ENCODE measurements at places on chromosomes 12 and 14.

DNA sequence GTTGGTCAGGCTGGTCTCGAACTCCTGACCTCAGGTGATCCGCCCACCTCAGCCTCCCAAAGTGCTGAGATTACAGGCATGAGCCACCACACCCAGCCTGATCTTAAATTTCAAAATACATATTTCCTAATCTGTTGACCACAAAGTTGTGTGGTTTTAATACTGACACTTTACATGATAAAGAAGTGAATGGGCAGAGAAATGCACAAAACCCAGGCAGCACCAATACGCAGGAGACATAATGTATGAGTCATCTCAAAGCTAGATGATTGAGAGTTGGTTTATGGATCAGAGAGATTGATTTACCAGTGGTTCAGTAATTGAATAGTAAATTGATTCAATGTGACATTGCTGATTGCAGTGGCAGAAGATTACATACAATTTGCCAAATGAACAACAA lies 19.2 kb upstream of the PPP2R5E start:
- peak; percentile 64 for DNase-seq

GRCh38 chr14:76827696-76828296 lies 1.6 kb downstream of the LRRC74A start:
- DNase-seq, result no peak

DNA sequence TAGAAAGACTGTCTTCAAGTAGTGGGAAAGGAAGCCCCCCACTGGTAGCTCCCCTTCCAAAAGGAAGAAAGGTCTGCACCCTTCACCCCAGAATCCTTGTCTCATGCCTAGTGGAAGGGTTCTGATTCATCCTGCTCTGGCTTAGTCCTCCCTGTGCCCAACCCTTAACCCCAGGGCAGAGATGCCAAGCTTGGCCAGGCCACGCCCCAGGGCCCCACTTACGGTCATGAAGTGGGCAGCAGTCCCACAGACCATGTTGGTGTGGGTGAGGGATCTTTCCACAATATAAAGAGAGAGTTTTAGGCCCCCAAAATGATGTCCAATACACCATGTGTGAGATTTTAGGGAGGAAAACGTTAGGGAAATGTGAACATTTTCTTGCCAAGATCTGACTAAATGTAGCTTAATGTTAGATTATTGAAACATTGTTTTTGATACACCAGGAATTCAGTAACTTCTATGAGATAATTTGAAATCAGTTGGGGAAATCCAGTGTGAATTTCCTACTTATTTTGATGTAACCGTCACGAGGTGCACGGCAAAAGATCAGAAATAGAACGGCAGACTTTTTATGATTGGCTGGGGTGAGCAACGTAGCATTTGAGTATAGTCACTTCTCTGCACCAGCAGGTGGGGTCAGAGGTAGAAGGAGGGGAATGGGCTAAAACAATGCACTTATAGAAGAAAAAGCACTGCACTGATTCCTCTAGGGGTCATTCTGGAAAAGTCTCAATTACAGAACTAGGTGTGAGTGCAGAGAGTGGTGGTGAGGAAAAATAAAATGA lies 8.2 kb upstream of the SSPN start:
- DNase-seq, result no peak

GRCh38 chr12:115467531-115467930 lies 783.6 kb upstream of the TBX3 start:
- no peak for DNase-seq

DNA sequence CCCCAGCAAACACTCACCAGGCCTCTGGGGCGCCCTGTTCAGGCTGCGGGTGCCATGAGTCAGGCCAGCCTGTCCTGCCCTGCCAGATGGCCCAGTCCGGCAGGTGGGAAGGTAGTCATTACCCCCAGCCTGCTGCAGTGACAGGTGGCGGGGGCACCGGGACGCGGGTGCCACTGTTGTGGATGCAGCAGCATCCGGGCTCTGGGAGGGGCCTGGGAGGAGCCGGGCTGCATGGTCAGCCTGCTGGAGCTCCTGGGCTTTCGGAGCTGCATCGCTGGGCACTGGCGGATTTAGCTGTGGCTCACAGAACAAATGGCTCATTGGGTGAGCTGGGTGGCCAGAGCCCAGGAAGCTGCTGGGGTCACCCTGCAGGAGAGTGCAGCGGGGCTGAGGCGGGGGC lies 13.5 kb downstream of the CEP170B start:
- no peak for DNase-seq

- no peak for DNase-seq
Measured at GRCh38 chr12:89328151-89329030, 23.9 kb downstream of the DUSP6 start.

DNA sequence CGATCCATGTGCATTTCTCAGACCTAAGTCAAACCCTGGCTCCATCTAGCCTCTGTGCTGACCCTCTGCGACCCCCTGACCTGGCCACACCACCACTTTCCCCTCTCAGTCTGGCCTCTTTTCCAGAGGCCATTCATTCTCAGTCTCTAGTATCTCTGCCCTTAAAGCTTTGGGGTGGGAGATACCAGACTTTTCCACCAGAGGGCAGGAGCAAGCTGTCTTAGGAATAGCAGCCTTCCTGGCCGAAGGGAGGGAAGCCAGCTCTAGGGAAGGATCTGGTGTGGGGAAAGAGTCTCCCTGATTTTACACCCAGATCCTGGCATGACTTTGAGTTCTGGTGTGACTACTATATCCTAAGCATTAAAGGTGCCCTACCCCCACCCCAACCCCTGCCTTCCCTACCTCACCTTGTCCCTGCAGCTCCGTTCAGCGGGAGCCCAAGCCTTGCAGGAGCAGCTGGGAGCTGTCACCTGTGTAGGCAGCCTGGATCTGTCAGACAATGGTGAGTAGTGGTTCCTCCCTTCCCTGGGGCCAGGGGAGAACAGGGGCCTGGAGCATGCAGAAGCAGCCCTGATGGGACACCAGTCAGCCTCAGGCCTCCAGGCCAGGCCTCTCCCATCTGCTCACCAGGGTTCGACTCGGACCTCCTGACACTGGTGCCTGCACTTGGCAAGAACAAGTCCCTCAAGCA lies 6.6 kb downstream of the CARMIL3 start:
- peak; percentile 74 for DNase-seq

- no peak for DNase-seq
Measured at GRCh38 chr14:86321151-86321550, 791.2 kb downstream of the FLRT2 start.

DNA sequence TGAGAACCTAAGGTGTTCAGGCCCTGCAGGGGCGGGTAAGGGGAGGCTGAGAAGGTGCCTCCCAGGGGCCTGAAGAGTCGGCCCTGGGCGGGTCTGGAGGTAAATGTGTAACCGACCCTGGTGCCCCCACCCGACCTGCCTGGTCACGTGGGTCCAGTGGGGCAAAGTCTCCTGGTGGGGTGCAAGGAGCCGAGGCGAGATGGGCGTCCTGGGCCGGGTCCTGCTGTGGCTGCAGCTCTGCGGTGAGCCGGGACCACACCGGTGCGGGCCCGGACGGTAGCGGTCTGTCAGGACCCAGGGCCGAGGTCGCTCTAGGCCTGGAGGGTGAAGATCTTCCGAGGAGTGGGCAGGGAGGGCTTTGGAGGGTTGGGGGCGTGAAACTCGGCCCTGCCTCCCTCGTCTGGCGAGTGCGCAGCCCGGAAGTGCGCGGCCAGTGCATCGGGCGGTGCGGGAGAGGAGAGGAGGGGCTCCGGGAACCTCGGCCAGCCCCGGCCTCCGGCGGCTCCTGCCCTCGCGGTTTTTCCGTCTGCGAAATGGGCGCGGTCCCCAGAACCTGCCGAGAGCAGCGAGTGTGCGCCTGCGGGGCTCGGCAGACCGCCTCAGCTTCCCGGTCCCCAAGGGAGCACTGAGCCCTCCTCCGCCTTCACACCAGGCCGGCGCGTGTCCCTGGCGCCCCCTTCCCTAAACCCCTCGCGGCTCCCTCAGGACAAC lies at the start of gene AMN:
AMN (plus strand) TSS at position 174 of the 711 bp plus-strand sequence; CDS start at position 200, 26 bp downstream.
- DNase-seq, result no peak

DNA sequence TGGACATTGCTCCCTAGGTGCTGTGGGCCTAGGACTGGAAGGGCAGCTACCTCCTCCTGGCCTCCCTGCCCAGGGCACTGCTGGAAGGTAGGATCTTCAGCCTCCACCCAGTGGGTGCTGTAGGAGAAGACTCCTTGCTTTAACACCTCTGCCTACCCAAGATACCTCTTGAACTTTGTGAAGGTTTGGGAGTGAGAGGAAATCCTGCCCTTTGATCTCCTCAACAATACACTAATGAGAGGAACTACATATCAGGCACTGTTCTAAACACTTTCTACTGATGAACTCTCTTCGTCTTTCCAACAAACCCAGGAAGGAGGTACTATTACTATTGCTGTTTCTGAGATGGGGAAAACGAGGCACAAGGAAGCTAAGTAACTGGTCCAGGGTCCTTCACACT lies 66.9 kb downstream of the PLEKHG3 start:
- no peak for DNase-seq

DNA sequence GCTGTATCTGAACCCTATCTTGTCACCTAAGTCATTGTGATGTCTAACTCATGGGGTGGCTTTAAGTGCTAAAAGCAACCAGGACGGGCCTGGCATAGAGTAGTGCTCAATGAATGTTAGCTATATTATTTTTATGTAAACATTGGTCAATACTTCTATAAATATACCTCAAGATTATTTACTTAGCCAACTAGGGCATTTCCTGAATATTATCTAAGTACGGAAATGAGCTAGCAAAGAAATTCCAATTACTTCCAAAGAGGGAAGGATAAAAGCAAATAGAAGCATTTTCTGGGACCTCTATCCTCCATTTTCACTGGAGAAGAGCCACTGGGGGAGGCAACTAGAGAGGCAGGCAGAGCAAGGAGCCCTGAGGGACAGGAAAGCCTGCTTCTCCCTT lies 20.6 kb downstream of the CCDC92 start:
- DNase-seq, result no peak

GRCh38 chr12:105882404-105882803 lies 256.4 kb downstream of the NUAK1 start:
- DNase-seq, result no peak

GRCh38 chr14:61704554-61704953 lies 9.2 kb downstream of the HIF1A start:
- DNase-seq, result no peak

- no peak for DNase-seq
Measured at GRCh38 chr12:126668961-126669360, 1598.0 kb upstream of the TMEM132C start.

DNA sequence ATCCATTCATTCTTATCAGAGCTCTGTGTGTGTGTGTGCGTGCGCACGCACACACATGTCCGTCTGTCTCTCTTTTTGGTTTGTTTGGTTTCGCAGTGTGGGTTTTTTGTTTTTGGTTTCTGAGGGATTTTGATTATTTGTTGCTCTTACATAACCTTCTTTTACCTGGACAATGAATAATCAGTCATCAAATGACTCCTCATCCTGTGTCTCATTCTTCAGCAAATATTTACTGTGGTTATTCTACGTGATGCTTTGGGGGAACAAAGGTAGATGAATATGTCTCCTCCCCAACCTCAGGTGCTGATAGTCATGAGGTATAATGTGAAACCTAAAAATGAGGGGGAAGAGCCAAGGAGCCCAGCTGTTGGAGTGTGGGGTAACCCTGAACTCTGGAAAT lies 92.4 kb downstream of the SAMD4A start:
- DNase-seq, result no peak
